GF-D8 (cell line): ENCODE measurements at places on chromosomes 2 and 18.

DNA sequence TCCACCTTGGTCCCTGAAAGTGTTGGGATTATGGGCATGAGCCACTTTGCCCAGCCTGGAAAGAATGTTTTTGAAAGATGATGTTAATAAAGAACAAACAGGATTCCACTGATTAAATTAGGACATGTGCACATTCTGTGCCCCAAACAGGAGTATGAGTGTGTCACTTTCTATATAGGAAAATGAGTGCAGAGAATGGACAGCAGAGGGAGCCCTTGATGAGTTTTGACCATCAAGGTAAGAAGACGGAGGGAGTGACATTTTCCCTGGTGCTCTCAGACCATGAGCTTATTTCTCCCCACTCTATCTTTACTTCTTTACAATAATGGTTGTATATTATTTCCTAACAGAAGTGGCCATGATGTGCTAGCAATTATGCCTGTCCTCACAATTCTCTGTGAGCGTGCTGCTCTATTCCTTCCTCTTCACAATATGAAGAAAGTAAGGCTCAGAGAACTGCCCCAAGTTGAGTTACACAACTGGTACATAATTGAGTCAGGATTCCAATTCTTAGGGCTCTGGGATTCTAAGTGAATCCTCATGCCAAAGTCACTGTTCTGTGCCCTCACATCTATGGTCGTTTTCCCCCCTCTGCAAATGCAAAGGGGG is 20.6 kb downstream of the RPL37A start:
- DNase-seq, result peak; percentile 33

GRCh38 chr2:145379934-145380333 is 860.0 kb upstream of the ZEB2 start:
- DNase-seq, result no peak

- DNase-seq, result no peak
Observed at GRCh38 chr2:45776160-45776955, 124.9 kb downstream of the PRKCE start.

- DNase-seq, result no peak
Observed at GRCh38 chr2:70710038-70710690, 57.8 kb downstream of the ADD2 start.

DNA sequence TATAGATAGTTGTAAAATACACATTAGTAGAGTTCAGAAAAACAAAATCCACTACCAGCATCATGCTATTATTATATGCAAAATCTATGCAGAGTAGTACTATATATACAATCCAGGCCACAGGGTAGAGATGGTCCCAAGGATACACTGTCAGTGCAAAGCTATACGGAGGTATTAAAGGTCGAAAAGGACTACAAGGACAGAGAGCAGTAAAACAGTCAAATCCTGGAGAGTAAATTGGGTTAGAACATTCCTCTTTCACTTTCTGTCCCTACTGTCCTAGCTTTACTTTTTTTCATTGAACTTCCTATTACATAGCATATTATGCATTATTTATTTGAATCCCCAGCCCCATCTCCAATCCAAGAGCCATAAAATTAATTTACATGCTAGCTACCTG is 39.7 kb upstream of the SDC1 start:
- no peak for DNase-seq

- DNase-seq, result no peak
Observed at GRCh38 chr2:218317303-218317630, 25.0 kb upstream of the TMBIM1 start.

- no peak for DNase-seq
Observed at GRCh38 chr18:59454909-59455727, 96.1 kb upstream of the LMAN1 start.

GRCh38 chr2:64957109-64957903 is 31.9 kb upstream of the SLC1A4 start:
- DNase-seq, result no peak

GRCh38 chr18:56067214-56067894 is 479.4 kb upstream of the TCF4 start:
- no peak for DNase-seq

- no peak for DNase-seq
Observed at GRCh38 chr2:235333076-235333475, 160.8 kb upstream of the AGAP1 start.

- no peak for DNase-seq
Observed at GRCh38 chr2:120454654-120455385, 108.9 kb downstream of the INHBB start.

- DNase-seq, result peak; percentile 86
Observed at GRCh38 chr2:43426305-43427031, 169.4 kb downstream of the THADA start.

GRCh38 chr2:72442270-72442669 is 294.6 kb upstream of the CYP26B1 start:
- no peak for DNase-seq

GRCh38 chr2:135093193-135093592 is 41.1 kb downstream of the RAB3GAP1 start:
- no peak for DNase-seq

- DNase-seq, result no peak
Observed at GRCh38 chr2:197311421-197312033, 947 bp upstream of the ANKRD44 start.

DNA sequence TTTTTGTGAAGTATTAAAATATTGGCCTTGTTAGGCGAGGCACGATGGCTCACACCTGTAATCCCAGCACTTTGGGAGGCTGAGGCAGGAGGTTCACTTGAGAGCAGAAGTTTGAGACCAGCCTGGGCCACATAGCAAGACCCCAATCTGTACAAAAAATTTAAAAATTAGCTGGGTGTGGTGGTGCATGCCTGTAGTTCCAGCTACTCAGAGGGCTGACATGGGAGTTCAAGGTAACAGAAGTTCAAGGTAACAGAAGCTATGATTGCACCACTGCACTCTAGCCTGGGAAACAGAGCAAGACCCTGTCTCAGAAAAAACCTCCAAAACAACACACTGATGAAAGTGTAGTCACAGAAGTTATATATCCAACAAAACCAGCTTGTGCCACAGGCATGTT is 39.8 kb downstream of the IMPA2 start:
- DNase-seq, result no peak

GRCh38 chr18:48011926-48012465 is 81.5 kb upstream of the SMAD2 start:
- DNase-seq, result no peak

DNA sequence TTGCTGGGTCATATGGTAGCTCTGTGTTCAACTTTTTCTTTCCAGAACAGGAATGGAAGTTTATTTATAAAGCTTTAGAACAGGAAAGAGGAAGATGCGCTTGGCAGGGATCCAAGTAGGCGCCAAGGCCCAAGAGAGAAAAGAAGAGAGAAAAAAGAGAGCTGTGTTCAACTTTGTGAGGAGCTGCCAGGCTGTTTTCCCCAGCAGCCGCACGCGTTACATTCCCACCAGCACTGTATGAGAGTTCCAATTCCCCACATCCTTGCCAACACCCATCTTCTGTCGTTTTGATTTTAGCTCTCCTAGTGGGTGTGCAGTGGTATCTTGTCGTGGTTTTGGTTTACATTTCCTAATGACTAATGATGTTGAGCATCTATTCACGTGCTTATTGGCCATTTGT is 51.4 kb downstream of the KCNF1 start:
- DNase-seq, result no peak

- no peak for DNase-seq
Observed at GRCh38 chr2:172106108-172106961, 3.6 kb upstream of the DLX2 start.

DNA sequence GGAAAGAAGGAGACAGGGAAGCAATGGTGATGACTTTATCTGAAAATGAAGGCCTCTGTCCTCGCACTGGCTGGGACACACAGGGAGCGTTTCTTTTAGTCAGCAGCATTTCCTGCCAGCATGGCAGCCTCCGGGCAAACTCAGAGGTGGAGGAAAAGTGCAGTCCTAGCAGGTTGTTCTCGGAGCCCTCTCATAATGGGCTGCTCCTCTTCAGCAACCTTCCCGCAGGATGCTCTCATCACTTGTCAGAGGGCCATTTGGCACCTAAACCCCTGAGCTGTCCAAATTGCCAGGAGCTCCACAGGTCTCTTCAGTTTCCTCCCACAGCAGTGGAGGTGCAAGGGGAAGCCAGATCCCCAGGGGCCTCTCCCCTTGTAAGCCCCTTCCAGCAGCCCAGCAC is 6.2 kb downstream of the STK39 start:
- DNase-seq, result no peak

DNA sequence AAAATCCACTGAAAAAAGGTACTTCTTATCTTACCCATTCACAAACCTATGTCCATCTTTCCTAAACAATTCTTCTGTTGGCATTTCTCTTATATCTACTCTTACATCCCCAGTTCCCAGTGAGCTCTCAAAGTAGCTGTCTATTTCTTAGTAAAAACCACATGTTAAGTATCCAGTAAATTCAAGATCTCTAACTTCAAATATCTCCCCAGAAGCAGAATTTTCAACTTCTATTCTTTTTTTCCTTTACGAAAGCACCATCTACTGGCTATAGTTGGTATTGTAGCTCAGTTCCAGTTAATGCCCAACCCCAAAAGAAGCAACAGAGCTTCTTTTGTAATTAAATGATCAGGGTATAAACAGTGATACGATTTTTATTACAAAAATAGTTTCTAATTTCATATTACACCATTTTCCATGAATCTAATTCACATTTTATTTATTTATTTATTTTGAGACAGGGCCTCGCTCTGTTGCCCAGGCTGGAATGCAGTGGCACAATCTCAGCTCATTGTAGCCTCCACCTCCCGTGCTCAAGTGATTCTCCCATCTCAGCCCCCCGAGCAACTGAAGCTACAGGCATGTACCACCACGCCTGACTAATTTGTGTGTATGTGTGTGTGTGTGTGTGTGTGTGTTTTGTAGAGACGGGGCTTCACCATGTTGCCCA is 28.5 kb downstream of the HRH4 start:
- DNase-seq, result peak; percentile 64

DNA sequence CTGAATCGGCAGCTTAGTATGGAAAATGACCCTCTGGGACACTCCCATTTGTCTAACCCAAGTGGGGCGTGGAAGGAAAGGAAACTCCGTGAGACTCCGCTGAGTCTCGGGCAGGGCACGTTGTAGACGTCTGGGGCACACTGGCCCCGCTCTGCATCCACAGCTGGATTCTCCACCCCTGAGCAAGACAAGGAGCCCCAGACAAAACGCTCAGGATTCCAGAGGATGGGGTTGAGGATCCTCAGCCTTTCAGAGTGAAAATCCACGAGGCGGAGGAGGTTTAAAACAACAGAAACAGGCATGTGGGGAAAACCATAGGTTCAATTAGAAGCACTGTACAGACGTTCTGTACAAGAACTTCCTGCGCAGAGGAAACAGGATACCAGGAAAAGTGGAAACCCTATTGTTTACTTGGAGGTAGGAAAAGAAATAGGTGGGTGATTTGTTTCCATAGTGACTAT is 124.9 kb upstream of the ZNF236 start:
- no peak for DNase-seq

DNA sequence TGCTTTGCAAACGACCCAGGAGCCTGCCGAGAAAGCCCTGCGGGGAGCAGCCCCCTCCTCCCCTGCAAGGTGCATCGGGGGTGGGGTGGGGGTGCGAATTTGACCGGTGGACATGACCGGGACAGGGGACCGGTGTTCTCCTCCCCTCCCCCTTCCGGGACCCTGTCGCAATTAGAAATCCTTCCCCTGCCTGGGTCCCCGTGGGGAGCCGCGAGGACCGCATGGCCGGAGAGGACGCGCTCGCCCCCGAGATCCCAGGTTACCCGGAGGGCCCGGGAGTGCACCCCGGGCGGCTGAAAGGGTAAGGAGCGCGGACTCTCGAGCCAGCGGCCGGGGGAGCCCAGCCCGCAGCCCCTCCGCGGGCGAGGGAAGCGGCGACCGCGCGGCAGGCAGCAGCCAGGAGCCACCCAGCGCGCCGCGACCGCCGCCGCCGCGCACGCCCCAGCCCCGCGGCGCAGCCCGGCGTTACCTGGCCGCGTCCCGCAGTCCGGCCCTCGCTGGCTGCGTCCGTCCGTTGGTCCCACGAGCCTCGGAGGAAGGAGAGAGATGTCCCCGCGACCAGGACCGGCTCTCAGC is 482 bp downstream of the DLGAP1 start:
- DNase-seq, result no peak

GRCh38 chr18:38297910-38298309 is 732.3 kb upstream of the CELF4 start:
- DNase-seq, result no peak

DNA sequence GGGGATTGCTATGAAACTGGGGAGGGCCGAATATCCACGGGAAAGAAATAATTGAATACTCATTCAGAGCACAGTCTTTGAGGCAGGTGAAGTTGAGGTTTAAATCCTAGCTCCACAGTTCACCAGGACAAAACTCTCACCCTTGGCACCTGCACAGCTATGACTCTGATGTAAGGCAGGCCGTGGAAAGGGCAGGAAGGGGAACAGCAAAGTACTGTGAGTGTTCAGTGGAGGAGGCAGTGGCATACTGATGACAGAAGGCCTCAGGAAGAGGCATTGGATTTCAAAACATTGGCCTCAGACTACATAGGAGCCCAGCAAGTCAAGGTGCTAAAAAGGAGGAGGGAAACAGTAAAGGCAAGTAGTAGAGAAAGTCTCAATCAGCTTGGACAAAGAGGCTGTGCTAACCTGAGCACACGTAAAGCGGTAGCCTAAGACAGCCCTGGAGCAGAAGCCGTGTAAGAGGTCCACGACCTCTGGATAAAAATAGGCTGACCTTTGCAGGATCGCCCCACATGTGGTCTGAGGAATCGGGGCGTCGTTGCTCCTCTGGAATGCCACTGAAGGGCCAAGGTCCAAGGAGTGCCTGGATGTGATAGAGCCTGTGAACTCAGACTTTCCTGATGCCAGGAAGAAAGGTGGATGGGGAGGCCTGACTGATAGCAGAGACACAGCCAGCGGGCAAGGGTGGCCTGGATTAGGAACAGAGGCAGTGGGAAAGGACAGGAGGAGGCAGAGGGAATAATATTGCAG is 243.6 kb downstream of the PID1 start:
- no peak for DNase-seq

GRCh38 chr2:98282109-98282508 is 64.1 kb upstream of the CNGA3 start:
- no peak for DNase-seq

GRCh38 chr2:69704446-69704845 is 37.5 kb upstream of the ANXA4 start:
- peak; percentile 91 for DNase-seq

DNA sequence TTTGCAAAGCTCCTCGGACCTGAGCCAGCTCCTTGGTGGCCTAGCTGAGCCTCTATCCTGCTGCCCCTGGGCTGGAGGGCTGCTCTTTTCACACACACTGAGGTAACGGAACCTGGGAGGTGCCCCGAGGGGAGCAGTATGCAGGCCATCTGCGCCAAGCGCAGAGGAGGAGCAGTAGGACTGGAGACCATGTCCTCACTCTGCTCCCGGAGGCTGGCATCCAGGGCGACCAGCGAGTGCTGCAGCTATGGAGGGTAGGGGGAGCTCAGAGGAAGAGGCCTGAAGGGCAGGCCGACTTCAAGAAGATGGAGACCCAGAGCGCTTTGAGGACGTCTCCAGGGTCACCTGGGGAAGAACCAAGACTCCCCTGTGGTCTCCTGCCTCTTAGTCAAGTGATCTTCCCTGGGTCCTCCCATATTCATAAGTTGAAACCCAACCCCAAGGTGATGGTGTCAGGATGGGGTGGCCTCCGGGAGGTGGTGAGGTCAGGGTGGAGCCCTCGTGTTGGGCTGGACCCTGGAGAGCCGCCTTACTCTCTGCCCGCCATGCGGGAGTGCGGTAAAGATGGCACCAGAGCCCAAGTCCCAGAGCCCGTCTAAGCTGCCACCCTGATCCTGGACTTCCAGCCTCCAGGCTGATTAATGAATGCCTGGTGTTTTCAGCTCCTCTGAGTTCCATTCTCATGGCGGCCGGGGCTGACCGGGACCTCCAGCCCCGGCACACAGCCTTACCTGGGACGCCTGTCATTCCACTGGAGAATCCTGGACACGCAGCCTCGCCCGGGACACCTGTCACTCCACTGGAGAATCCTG is 160.7 kb downstream of the NDUFA10 start:
- no peak for DNase-seq
